Pulmonary artery endothelial cell (primary cell): ENCODE measurements at places on chromosomes 3 and 15. TPM values are rescaled to one million over a fixed set of nuclear protein-coding genes. Genes with fewer than 3 reads are reported as not detected.

GRCh38 chr3:184911570-184911969, 99.6 kb downstream of the VPS8 start:
- DNase-seq = no peak

DNA sequence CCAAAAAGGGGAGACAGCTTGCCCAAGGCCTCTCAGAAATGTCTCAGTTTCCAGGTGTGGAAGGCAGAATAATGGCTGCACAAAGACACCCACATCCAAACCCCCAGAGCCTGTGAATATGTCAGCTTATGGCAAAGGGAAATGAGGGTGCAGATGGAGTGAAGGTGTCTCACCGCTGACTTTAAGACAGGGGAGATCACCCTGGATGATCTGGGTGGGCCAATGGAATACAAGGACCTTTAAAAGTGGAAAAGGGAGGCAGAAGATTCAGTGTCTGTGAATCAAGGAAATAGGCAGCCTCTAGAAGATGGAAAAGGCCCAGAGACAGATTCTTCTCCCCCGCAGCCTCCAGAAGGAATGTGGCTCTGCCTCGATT, 48.8 kb upstream of the ATP2B2 start:
- DNase-seq = no peak

DNA sequence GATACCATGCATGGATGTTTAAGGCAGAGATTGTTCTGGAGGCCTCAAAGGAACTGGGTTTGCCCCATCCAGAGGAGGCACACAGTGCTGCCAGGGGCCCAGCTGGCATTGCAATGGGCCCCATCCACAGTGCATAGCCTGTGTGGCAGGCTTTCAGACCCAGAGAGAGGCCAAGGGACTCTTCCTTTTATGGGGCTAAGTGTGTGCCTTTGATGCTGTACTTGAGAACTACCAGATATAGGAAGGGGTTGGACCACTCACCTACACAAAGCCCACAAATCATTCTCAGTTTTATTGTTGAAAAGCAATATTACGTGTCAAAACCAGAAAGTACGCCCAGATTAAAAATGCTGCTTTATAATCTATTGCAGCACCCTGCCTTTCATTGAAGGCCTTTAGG, 134.9 kb downstream of the EPHB1 start:
- no peak for DNase-seq

GRCh38 chr3:97646932-97647331, 117.6 kb upstream of the ARL6 start:
- DNase-seq = no peak

DNA sequence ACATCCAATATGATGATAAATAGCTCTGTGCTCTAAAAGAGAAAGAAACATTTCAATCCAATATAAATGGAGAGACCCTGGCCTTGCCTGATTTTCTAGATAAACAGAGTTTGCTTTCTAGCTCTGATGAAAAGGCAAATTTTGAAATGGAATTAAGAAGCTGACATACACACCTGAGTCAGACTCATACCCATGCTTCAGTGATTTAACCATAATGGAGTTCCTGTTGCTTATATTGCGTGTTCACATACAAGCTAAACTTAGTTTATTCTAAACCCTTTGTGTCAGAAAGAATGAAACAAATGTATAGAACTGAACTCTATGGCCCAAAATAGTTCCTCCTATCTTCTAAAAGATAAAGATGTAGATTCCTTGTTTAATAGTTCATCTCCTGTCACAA, 760.8 kb upstream of the ARPP21 start:
- no peak for DNase-seq

GRCh38 chr3:185534511-185534910, 17.9 kb downstream of the LIPH start:
- no peak for DNase-seq

- no peak for DNase-seq
These were observed 142.3 kb upstream of the CHL1 start for GRCh38 chr3:54240-54639.

DNA sequence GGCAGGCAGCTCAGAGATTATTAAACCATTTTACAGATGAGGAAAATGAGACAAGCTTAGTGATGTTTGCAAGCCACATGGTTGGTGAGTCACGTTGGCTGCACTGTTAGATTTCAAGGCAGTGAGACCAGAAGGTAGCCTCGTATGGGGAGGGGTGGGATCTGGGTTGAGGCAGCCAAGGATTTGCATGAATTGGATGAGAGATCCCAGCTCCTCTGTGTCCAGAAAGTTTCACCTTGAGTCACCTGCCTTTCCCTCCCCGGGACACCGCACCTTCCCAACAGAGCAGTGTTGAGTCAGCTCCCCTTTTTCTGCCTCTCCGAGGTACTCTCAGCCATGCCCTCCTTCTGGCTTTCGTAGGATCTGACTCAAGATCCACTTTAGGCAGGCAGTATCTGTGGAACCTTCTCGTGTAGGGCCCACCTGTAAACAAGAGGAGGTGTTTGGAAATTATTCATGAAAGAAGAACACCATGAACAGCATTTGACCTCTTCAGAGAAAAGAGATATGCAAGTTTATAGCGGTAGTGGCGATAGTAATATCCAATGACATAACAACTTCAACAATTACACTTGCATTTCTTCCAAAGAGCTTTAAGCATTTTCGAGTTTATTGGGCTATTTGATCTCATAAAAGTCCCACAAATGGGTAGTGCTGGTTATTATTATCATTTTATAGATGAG, 46.8 kb upstream of the VPS8 start:
- DNase-seq = no peak

- no peak for DNase-seq
These were observed 6.4 kb downstream of the TRAK1 start for GRCh38 chr3:42097566-42097946.

DNA sequence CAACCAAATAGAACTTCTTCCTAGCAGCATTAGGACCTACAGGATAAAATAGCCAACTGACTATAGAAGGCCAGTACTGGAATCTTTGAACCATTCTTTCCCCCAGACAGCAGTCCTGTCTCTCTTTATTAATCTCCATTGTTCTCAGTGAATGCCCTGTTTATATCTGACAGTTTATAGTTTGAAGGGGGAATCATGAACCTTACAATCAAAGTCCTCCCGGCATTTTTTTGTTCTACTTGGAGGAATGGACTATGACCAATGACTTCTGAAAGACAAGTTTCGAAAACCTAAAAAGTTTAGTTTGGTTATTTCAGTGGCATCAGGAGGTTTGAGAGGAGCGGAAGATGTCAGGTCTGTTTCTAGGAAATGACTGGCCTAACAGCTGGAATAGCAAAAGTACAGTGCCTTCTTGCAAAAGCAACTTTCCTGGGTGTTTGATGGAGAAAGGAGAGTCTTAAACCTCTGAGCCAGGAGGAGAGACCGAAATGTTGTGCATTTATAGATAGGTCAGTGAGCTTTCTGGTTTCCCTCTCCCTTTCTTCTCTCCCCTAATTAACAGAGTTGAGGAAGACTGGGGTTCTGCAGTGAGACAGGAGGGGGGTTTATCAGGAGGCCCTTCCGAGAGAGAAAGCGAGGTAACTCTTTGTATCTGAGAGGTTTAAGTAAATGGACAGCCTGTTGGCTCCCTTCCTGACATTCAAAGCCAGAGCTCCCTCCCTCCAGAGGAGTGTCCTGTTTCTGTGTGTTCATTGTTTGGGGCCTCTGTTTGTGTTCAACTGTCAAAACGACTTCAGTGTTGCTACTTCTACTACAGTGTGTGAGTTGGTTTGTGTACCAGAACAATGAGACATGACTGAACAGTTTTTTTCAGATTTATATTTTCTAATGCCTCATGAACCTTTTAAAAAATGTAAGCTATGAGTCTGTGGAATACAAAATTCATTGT, 383.0 kb upstream of the RARB start:
- no peak for DNase-seq

- no peak for DNase-seq
These were observed 48.9 kb downstream of the RFTN1 start for GRCh38 chr3:16464511-16465148.

DNA sequence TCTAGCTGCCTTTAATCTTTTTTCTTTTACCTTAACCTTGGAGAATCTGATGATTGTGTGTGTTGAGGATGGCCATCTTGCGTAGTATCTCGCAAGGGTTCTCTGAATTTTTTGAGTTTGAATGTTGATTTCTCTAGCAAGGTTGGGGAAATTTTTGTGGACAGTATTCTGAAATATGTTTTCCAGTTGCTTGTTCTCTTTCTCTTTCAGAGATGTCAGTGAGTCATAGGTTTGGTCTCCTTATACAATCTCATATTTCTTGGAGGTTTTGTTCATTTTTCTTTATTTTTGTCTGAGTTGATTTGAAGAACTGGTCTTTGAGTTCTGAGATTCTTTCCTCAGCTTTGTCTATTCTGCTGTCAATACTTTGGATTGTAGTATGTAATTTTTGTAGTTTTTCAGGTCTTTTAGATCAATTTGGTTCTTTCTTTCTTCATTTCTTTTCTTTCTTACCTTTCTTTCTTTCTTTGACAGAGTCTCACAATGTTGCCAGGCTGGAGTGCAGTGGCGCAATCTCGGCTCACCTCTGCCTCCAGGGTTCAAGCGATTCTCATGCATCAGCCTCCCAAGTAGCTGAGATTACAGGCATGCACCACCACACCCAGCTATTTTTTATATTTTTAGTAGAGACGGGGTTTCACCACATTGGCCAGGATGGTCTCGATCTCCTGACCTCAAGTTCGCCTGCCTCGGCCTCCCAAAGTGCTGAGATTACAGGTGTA, 366.4 kb upstream of the RASGRP1 start:
- DNase-seq = no peak

DNA sequence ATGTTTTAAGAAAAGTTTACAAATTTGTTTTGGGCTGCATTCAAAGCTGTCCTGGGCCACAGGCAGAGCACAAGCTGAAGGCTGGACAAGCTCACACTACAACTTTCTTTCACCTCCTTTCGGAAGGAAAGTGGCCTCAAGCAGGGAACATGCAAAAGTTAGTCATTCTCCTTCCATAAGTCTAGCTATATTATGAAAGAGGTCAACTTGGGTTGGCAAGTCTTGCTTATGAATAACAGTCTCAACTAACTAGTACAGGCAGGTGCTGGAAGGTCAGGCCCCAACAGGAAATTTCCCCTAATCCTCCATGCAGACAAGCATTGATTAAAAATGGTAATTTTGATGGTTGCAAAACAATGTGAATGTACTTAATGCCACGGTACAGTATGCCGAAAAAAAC, 69.4 kb downstream of the OSBPL10 start:
- no peak for DNase-seq

DNA sequence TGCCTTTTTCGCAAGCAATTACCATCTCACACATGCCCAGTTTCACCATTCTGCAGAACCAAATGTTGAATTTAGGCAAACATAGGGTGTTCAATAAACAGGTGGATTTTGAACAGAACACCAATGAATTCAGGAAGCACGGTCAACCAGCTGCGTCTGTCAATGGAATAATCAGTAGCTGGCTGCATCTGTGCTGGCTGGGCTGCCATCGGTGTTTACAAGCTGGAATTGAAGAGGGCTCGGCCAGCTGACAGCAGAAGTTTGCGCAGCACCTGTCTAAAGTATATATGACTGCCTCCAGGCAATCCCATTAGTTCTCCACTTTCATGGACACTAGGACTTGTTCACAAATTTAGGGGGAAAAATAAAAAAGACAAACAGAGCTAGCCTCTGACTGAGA, 996.4 kb upstream of the CFAP20DC start:
- no peak for DNase-seq

DNA sequence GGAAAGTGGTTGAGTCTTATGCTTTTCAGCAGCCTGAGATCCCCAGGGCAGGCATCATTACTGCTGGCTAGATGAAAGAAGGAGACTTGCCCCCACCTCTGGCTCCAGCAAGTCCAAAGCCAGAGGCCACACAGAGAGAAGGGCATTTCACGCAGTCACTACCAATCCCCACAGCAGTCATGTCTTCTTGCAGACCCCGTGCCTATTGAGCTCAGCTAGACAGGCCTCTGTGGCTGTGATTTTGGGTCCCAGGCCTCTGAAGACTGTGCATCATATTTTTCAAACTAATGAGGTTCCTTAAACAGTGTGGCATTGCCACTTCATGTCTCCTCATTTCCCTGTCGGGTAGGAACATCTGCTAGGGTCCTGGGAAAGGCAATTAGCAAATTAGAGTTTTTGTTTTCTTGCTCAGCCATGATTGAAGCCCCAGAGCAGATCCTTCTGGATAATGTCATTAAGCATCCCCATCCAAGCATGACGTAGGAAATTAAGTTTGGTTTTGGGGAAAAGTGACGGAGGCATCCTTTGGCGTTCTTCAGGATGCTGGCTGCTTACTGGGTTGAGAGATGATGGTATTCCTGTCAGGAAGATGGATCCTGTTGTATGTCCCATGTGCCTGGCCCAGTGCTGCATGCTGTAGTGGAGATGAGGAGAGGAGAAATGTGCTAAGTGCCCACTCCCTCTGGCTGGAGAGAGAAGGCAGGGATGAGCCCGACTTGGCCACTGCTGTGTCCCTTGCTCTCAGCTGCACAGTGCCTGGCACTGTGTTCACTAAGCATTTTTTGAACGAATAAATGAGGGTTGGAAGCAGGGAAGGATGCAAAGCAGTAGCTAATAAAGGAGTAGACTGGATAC, 7.0 kb downstream of the SPSB4 start:
- DNase-seq = no peak

DNA sequence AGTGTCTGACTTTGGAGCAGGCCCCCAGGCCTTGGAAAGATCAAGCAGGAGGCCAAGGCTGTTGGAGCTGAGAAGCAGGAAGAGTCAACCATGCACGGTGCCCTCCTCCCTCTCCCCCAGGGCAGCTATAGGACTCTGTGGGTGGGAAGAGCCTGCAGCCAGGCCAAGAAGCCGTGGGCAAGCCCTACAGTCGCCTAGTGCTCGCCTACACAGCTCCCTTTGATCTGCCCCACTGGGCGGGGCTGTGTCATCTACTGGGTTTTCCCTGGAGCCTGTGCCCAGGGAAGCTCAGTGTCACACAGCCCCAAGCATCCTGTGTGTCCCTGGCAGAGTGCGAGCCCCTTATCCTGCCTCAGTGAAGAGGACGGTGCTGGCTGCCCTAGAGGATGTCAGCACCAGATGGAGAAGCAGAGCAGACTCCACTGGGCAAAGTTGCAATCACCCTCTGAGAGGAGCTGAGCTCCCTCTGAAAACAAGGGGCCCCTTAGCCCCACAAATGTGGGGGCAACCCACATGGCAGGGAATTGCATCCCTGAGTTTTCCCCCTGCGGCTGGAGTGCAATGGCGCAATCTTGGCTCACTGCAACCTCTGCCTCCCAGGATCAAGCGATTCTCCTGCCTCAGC, 72.2 kb downstream of the KLF13 start:
- DNase-seq = no peak

Gene TMEM40
- total RNA-seq = not detected in 2 replicates

Gene PRR20G
- total RNA-seq = not detected in 2 replicates

Gene RAD54L2
- total RNA-seq = 17.8 and 20.1 TPM in 2 replicates

Gene CLDN11
- total RNA-seq = 60.2 and 227 TPM in 2 replicates

Gene MYZAP
- total RNA-seq = 4.5 and 7.4 TPM in 2 replicates

Gene TAGLN3
- total RNA-seq = 0.07 TPM in 1 of 2 replicates, not detected in the other
